Activated CD4-positive, alpha-beta T cell treated with anti-CD3 and anti-CD28 coated beads, Interleukin-2, amount 50 U/mL, for 1 hour (primary cell): ENCODE measurements at places on chromosomes 7 and 10.

DNA sequence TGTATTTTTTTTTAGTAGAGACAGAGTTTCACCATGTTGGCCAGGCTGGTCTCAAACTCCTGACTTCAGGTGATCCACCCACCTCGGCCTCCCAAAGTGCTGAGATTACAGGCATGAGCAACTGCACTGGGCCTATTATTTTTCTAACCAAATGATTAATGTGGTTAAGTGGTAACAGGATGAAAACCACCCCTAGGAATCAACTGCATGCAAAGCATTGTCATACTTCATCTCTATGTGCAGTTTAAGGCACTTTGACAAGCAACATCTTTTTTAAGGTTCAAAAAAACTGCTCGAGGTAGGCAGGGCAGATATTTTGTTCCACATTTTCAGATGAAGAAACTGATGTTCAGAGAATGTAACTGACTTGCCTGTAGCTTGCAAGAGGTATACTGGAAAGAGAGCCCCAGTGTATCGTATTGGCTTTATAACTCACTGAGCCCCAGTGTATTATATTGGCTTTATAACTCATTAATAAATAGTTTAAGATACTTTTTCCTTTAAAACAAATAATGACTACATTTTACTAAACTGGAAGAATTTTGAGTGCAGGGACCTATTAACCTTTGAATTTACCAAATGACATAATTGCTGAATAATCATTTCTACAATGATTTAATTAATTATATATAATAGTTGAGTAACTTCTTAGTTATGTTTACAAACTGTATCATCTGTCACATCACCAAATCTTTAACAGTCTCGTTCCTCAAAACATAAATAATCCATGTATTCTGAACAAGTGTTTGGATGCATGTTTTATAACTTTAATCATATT lies 38.1 kb downstream of the RTKN2 start:
- DNase-seq: no peak

DNA sequence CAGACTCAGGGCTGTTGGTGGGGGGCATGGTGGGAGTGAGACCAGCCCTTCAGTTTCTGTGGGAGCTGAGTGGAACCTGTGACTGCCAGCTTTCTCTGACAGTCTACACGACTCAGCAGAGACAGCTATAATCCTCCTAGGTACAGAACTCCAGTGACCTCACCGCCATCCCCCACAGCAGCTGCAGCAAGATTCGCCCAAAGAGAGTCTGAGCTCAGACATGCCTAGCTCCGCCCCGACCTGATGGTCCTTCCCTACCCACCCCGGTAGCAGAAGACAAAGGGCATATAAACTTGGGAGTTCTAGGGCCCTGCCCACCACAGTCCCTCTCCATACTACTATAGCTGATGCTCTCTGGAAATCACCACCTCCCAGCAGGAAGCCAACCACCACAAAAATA lies 500.1 kb downstream of the ETV1 start:
- DNase-seq: no peak

DNA sequence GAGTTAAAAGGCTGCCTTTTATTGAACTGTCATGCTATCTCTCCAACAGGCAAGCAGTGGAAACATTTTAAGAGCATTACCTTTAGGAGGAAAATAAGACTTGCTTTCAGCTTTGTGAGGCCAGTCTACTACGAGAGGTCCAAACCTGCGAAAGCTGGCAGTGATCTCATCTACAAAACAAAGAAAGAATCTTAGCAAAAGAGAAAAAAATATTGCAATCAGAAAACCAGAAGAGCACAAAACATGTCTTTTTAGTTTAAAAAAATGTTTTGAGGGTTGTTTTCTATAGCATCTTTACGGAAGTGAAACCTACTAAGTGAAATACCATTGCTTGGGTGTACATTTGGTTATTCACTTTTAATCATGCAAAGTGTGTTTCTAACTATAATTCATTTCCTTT lies 147.9 kb downstream of the CPEB3 start:
- DNase-seq: no peak

- DNase-seq: no peak
Observed at GRCh38 chr7:45574669-45575500, 717 bp downstream of the ADCY1 start.

DNA sequence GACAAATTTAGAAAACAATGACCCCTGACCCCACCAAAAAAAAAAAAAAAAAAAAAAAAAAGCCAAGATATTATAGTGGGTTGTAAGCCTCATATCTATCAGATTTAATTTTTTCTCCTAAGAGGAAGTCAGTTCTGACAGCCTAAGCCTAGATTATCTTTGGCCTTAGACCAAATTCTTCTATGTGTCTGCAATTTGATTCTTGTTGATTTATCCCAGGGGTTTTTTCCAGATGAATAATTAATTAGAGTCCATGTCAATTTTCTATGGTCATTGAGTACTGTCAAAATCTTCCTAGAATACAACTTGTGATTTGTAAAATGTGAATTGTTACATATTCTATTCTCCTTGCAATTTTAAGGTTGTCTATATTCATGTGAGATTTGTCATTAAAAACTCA lies 151.6 kb upstream of the CACNA2D1 start:
- no peak for DNase-seq

GRCh38 chr7:30635798-30636197 lies 41.1 kb downstream of the GARS1 start:
- DNase-seq: no peak

- no peak for DNase-seq
Observed at GRCh38 chr10:43109671-43110249, 28.5 kb upstream of the CSGALNACT2 start.

DNA sequence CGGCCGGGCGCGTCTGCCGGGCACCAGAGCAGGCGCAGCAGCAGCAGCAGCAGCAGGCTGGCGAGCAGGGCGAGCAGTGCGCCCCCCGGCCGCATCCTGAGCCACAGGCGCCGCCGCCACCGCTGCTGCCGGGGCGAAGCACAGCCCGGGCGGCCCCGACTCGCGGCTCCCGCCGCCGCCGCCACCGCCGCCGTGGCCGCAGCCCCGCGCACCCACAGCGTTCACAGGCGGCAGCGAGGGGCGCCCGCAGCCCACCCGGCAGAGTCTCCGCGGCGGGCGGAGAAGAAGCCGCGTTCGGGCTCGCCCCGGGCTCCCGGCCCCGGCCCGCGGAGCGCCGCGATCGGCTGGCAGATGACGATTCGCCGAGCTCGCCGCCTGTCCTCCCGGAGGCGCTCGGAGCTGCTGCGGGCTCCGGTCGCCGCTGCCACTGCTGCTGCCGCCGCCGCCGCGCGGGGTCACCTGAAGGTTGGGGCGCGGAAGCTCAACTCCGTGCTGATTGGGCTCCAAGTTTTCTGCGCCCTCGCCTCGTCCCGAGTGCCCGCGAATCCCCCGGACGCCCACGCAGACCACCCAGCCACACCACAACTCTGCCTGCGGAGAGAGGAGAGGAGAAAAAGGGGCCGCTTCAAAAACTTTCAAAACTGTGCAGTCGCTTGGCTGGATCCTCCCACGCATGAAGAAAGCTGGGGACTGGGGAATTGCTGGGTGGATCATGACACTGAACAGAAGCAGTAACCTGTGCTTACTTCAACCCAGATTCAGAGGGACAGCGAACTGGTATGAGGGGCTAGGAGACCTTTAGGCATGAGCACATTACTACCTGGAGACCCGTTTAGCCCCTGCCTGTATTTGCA lies at the start of gene ST8SIA6:
TSS of gene ST8SIA6 (minus strand) at position 435 of the 854 bp plus-strand sequence. CDS start at position 95, 340 bp downstream.
- DNase-seq: peak; percentile 47

DNA sequence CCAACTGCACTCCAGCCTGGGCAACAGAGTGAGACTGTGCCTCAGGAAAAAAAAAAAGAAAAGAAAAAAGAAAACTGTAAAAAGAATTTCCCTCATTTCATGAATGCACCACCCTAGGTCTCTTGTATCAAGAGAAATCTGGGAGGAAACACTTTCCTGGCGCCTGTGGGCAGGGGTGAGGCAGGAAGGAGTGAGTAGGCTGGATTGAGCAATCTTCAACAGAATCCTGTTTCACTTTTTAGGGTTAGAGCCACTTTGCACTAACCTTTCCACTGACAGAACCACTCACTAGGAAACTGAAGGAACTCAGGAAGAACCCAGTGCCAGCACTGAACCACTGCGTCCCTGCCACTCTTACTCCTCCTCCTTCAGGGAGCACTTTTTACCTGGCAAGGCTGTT lies 282.1 kb downstream of the CCDC3 start:
- DNase-seq: no peak

- DNase-seq: no peak
Observed at GRCh38 chr7:41573862-41574261, 129.0 kb downstream of the INHBA start.

GRCh38 chr7:5348134-5349004 lies 65.6 kb downstream of the SLC29A4 start:
- DNase-seq: no peak

DNA sequence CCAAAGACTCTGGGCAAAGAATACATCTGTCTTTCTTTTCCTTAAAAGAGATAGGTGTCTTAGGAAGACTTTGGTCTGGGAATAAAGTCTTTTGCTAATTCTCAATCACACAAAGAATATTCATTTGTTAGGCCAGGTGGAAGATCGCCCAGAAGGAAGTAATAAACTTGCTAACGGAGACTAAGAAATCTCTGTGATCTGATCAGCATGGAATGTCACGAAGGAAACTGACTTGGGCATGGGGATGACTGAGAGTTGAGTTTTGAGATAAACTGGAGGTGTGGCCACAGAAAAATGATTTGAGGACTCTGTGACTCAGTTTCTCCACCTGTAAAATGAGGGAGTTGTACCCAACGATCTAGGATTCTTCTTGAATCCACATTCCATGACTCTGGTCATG lies 161.1 kb upstream of the SVIL start:
- DNase-seq: no peak

DNA sequence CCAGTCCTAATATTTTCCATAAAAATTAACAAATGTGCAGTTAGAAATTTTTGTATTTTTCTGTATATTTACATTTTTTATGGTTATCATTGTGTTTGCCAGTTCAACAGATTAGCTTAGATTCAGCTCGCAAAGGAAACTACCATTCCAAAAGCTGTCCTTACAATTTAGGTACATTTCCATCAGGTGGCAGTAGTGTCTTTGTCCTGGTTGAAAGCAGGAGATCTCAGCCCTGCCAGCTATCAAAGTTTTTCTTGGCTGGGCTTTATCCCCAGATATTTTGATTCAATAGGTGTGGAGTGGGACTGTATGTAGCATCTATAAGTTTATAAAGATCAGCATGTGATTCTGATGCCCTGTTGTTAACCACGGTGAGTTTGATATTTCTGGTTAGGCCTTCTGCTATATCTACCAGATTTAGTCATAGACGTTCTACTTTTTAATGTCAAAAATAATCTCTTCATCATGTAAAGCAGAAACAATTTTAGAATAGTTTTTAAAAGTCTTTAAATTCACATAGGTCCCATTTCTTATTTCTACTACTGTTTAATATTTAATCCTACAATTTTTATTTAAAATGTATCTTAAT lies 15.5 kb upstream of the ICA1 start:
- DNase-seq: no peak

- no peak for DNase-seq
Observed at GRCh38 chr10:79226391-79227245, 120.7 kb upstream of the PPIF start.

DNA sequence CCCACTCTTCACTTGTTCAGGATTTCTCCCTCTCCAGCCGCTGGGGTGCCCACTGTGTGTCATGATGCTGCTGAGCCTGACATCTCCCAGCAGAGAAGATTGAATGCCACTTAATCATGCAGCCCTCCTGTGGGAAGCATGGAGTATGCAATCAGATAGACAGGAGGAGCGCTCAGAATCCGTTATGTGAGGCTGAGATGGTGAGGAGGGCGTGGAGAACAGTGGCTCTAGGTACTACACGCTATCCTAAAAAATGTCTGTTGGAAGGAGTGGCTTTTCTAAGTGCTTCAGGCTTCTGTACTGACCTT lies 334.3 kb downstream of the LRMDA start:
- DNase-seq: no peak

DNA sequence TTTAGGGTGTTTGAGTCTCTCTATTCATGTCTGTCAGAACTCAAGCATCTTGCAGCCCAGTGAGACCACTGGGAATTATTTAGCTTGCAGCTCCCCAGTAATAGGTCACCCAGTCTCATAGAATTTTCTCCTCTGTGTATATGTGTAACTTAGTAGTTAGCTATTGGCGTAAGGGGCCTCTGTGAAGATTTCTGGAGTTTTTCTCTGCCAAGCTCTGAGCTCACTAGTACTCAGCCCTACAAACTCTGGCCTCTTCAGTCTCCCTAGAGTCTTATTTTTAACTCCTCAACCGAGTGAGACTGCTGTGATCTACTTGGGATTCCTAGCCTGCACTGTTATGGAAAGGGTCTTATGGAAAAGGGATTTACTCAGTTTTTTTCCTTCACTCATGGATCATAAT lies 90.2 kb downstream of the PPP1R9A start:
- no peak for DNase-seq

GRCh38 chr10:58477902-58478301 lies 34.8 kb upstream of the BICC1 start:
- DNase-seq: no peak

DNA sequence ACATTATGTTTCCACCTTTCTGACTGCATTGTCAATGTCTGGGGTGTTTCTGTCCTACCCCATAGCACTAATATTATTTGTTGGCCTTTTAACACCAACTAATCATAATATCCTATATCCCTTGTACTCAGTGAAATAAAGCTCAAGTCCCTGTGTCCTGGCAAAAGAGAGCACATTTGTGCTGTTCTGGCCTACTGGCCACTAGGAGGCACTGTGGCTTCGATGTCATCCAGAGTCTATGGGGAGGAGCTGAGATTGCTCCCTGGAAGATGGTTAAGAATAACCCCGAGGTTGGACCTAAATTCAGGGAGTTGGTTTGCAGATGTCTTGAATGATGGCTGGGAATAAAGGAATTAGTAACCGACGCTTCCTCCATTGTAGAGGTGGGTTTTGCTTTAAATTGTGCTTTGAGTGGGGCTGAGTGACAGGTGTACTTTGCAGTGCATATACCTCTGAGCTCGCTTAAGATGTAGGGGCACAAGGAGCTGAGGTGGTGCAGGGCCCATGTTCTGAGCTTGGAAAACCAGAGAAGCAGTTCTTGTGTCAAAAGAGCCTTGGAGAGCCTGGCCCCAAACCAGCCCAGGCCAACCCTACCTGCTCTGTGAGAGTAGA lies 191.2 kb upstream of the PRSS1 start:
- peak; percentile 54 for DNase-seq

GRCh38 chr10:65570143-65571010 lies 1355.5 kb upstream of the LRRTM3 start:
- no peak for DNase-seq
